ENCODE measurements at places on chromosomes 7 and 10.

- DNase-seq = no peak
These were observed 160.5 kb downstream of the GFRA1 start for GRCh38 chr10:116112232-116113231.

DNA sequence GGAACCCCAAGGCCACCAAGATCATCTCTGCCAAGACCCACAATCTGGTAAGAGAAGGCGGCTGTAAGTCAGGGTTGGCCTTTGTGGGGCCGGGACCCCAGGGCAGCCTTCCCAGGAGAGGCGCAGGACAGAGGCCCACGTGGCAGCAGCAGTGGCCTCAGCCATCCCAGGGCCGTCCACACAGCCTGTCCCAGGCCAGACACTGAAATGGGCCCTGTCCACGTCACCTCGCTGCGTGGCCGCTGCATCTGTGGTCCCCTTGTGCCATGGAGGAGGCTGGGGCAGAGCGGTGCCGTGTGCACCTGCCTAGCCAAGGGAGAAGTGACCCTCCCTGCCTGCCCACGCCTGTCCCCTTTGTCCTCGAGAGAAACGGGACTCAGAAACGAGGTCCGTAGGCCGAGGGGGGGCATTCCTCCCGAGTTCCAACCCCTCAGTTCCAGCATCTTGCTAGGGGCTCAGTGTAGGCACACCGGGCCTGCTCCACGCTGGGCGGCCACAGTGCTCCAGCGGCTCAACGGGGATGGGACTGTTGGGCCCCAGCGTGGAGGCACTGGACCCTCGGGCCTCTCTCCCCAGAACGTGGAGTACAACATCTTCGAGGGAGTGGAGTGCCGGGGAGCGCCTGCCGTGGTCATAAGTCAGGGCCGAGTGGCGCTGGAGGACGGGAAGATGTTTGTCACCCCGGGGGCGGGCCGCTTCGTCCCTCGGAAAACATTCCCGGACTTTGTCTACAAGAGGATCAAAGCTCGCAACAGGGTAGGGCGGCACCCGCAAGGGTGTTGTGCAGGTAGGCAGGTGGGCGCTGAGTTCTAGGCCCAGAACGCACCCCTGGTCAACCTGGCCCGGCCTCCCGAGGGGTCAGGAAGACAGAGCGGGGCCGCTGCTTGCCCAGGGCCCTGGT is 15.6 kb downstream of the DPYSL4 start:
- no peak for DNase-seq

DNA sequence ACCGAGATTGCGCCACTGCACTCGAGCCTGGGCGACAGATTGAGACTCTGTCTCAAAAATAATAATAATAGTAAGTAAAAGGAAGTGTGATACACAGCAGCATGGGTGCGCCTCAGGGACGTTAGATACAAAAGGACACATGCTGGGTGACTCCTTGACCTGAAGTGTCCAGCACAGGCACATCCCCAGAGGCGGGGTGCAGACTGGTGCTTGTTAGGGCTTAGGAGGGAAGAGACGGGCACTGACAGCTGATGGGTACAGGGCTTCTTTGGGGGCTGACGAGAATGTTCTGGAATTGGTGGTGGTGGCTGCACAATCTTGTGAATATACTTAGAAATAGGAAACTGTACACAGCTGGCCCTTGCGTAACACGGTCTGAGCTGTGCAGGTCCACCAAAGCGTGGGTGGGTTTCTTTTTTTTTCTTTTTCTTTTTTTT is 61.8 kb upstream of the DNAJB6 start:
- DNase-seq = no peak

GRCh38 chr7:116906391-116906790 is 44.0 kb downstream of the CAPZA2 start:
- no peak for DNase-seq

DNA sequence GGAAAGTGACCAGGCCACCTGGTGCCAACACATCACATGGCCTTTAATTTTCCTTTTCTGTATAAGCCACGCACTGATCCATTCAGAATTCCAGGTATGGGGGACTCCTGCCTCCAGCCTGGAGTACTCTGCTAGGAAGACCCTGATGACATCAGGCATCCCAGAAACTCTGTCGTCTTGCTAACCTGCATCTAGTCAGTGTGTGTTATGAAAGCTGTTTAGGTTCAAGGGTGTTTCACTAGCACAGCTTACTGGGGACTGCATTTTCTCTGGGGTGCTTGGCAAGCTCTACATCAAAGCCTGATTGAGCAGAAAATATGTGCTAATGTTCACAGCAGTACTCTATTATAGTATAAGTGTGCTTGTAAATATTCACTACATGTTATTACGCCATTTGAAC is 100.6 kb upstream of the MGMT start:
- DNase-seq = no peak

DNA sequence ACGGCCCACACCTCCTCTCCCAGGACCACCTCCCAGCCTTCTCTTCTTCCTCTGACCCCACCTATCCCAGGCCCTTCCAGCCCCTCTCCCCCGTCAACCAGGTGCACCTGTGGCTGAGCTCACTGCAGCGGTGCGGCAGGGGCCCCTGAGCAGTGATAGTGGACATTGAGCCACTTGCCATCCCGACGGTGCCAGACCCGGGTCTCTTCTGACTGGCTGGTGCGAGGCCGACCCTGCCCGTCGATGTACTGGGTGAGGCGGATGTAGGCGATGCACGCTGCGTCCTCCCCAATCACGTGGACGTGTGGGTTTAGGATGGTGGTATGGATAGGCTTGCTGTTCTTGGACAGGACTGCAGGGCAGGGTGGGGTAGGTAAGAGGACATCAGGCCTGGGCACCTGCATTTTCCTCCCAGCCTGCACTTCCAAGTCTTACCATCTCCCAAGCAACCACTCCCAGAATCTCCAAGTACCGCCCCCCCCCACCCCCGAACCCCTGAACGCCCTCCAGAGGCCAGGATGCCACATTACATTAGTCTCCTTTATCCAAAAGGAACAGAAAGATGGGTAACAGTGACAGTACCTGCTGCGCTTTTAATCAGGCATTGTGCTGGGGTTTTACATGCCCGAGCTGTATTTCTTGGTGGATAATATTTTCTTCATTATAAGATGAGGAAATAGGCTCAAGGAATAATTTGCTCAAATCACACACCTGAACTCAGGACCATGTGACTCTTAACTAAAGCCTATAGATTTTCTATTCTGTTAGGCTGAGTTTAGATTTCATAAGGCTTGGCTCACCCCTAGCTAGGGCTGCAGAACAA is 3.7 kb upstream of the NDST2 start:
- no peak for DNase-seq

Data from non-pigmented ciliary epithelial cell (primary cell).